Osteoblast (primary cell): ENCODE measurements at places on chromosomes 3 and 15. TPM values are rescaled to one million over a fixed set of nuclear protein-coding genes. Genes with fewer than 3 reads are reported as not detected.

- no peak for DNase-seq
Measured at GRCh38 chr3:89245612-89246011, 138.2 kb downstream of the EPHA3 start.

- DNase-seq: no peak
Measured at GRCh38 chr3:193899001-193899400, 236.9 kb upstream of the HES1 start.

DNA sequence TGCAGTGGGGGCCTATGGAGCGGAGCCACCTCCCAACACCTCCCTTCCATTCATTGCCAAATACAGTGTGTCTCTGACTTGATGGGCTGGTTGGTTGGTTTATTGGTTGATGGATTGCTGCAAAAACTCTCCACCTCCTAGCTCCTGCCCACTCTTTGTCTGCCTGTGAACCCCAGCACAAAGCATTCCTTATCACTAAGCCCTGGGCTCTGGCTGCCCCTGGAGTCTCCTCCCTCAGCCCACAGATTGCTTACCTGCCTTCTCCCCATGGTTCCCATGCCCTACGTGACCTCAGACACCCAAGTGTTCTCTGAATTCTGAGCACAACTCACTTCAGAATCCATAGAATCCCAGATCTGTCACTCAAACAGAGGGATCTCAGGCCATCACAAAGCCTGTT lies 139.1 kb upstream of the TPM1 start:
- DNase-seq: no peak

DNA sequence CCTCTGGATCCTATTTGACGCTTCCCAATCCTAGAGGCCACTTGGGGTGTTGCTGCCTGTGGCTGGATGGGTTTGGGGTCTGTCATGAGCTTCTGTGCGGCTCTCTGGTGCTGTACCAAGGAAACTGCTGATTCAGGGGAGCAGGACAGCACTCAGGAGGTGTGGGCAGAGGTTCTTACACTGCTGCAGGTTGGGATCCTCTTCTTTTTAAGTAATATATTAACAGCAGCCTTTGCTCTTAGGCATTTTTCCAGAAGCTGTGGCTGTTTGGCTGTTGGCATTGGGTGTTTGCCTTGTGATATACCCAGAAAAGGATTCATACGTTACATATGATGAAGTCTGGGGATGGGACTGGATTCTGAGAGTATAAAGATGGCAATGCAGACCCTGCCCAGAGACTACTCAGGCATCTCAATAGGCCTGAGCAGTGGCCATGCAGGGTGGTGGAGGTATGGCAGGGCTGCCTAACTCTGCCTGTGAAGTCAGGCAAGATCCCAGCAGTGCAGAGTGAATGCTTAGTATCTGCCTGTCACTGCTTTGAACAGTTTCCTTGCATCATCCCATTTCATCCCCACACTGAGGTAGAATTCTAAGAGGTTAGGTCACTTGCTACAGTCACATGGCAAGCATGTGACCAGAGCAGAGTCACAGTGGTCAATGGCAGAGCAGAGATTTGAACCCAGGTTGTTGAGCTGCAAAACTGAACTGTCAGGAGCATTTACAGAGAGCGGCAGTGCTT lies 3.9 kb downstream of the ABHD6 start:
- DNase-seq: no peak

- DNase-seq: no peak
Measured at GRCh38 chr3:113741086-113741485, 5.0 kb downstream of the NAA50 start.

Gene PRC1
- total RNA-seq: 17.1 and 17.7 TPM in 2 replicates

Gene RARB
- total RNA-seq: 4.1 and 7.6 TPM in 2 replicates

Gene OCA2
- not detected in 2 replicates for total RNA-seq

Gene KNL1
- total RNA-seq: 3.5 and 3.6 TPM in 2 replicates

Gene USP50
- 1.1 and 1.8 TPM in 2 replicates for total RNA-seq

- DNase-seq: no peak
Measured at GRCh38 chr3:146468671-146469149, 651 bp downstream of the PLSCR2 start.

DNA sequence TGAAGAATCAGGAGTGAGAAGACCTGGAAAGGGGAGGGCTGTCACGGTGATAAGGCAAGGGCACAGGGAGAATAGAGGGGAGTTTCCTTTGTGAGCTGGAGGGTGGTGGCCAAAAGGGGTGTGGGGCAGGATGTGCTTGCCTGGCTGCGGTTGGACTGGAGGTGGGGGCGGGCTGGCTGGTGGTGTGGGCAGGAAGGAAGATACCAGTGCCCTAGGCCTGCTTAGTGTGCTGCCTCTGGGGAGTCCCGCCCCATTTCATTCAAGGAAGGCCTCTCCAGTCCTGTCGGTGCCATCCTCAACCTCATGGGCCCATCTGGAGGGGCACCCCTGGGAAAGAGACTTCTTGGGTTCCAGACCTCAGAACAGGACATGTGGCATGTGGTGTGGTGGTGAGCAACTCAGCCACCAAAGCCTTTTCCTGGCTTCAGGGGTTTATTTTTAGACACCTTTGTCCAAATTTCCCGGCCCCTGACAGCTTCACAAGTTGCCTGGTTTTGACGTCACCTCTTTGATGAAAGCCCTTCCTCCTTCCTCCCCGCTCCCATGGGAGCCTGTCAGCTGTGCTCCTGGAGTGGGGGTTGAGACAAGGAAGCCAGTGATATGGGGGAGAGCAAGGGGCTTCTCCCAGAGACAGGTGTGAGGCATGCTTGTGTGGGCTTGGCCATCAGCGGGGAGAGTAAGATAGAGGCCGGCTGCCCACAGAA lies 15.6 kb downstream of the TEX264 start:
- DNase-seq: peak; percentile 84

DNA sequence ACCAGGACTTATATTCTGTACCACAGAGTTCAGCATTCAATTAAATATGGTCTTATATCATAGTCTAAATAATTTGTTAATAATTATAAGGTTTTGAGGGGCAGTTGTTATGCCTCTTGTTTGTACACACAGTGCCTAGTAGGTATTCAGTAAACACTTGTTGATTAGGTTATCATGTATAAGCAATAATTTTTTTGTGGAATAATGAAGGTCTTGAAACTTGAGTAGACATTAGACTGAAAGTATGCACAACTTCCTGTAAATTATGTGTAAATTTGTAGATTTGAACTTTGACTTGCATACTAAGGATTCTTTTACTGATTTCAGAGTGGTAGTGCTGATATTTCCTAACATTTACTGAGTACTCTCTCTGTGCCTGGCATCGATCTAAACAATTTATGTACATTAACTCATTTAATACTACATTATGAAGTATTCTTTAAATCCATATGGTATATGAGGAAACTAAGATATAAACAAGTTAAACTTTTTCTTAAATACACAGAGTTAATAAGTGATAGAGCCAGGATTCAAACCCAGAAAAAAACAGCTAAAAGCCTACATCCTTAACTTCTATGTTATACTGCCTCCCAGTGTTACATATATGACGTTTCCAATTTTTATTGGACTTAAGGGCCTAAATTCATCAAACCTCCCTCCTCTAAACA lies 65.1 kb downstream of the GLCE start:
- DNase-seq: peak; percentile 26

Gene TIPIN
- total RNA-seq: 7.4 and 9.0 TPM in 2 replicates

Gene ATP1B3
- total RNA-seq: 37.3 and 46.6 TPM in 2 replicates

Gene FEZF2
- not detected in 2 replicates for total RNA-seq

Gene P2RY14
- not detected in 2 replicates for total RNA-seq

Gene CX3CR1
- total RNA-seq: under 0.01 TPM in 2 replicates

DNA sequence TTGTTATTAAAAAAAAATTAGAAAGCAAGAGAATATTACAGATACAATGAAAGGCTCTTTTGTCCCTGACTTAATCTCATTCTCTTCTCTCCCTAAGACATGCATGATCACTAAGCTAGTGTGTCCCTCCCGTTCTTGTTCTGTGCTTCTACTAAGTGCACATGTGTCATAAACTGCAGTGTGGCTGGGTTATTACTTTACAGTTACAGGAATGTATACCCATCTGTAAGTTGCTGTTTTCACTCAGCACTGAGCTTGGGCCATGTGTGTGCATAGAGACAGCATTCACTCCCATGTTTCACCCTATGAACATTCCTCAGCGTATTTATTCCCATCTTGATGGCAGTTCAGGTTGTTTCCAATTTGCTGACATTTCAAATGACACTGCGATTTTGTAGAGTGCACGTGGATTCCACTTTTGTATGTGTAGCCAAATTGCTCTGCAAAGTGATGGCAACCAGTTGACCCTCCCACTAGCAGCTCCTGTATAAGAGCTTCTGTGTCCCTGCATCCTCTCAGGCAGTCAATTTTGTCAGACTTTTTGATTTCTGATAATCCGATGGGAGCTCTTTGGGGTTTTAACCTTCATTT lies 145.8 kb upstream of the UBE2E1 start:
- DNase-seq: no peak

DNA sequence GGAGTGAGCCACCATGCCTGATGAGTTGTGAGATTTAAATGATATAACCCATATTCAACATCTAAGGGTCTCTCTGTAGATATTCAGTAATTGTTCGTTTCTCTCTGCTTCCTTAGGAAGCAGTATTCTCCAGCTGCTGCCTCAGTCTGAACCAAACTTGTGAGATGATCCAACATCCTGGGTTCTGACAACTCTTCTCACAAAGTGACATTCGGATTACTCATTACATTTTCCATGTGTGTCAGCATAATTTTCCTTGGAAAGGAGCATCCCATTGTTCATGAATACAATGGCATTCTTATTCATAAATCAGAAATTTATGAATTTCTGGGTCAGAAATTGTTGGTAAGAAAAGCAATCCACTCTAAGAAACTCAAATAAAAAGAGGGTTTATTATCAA lies 15.0 kb upstream of the SEC22A start:
- no peak for DNase-seq

GRCh38 chr3:58514405-58514804 lies 22.5 kb downstream of the KCTD6 start:
- DNase-seq: no peak

Gene GABRB3
- under 0.01 and 1.5 TPM in 2 replicates for total RNA-seq

GRCh38 chr3:150741497-150742140 lies 21.4 kb downstream of the SIAH2 start:
- no peak for DNase-seq

DNA sequence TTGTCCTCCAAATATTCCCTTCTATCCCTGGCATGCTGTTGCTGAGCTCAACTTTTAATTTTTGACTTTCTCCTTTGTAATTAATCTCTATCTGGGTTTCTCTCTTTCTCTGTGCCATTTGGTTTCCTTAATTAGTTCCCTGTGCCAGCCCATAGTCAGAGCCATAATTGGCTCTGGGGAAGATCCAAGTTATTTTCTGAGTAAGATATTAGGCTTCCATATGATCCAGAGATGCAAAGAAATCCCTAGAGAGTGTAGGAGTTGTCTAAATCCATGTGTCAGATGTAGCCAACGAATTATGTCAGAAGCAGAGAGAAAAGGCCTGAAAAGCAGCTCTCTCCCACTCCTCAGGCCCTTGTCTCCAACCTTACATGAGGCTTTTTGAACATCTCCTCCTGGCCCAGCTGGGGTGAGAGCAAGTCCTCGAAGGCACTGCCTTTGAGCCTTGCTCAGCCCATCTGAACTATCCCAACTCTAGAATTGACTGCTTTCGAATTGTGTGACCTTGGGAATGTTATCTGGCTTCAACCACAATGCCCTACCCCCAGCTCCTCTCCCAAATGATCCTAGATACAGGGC lies 46.4 kb downstream of the MOBP start:
- no peak for DNase-seq

DNA sequence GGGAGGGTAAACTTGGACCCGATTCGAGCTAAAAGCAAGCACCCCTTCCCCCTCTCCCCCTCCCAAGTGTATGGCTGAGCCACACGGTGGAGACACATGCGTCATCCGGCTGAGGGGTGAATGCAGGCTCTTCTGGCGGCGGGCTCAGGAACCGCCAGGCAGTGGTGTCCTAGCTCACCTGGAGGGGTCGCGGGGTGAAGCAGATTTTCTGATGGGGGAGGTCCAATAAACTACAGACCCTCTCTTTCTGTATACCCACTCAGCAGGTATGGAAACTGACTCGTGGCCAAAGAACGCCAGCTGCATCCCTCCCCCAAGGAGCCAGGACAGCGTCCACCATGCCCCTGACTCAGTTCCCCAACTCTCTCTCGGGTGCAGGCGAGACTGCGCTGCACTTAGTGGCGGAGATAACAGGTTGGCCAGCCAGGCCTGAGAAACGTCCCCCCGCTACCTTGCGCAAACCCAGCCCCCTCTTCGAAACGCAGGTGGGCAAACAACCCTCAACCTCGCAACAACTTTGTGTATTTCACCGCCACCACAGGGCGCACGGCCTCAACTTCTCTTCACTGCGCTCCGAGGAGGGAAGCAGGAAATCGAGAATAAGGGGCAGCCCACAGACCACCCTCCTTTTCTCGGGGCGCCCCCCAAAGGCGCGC lies 1.3 kb downstream of the MAGI1 start:
- DNase-seq: peak; percentile 96

Gene PODXL2
- 0.36 and 0.59 TPM in 2 replicates for total RNA-seq

Gene IRAK2
- 3.2 and 4.0 TPM in 2 replicates for total RNA-seq

GRCh38 chr3:58307639-58308215 lies 1.4 kb downstream of the HTD2 start:
- DNase-seq: no peak

Gene LRRIQ4
- under 0.01 and 0.29 TPM in 2 replicates for total RNA-seq

DNA sequence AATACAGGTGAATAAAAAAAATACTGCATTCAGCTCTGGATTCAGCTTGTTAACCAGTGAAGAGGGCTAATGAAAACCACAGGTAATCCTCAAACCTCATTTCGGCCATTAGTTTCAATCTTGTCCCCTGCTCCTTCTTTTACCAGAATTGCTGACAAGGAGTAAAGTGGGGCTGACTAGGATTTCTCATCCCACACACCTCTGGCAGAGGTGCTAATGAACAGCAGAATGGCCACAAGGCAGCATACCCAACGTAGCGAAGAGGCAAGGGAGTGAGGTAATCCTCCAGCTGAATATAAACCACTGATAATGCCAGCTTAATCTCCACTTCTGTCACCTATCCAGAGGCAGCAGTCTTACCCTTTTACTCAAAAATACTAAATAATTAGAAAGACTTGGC lies 248.8 kb upstream of the CDIN1 start:
- no peak for DNase-seq

DNA sequence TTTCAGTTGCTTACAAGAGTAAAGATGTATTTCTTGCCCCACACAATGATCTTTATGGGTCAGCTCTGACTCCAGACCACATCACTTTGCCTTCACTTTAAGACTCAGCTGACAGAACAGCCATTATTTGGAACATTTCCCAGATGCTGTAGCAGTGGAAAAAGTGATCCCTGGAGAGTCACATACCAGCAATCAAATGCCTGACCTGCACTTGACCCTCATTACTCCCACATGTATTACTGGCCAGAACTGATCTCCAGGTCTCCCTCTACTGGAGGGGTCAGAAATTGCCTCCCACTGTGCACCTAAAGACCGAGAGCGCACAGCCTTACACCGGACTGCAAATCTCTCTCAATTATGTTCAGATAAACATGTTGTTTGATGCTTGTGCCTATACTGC lies 88.6 kb upstream of the ZNF385D start:
- DNase-seq: no peak
